ENCODE measurements at places on chromosomes 3 and 15. TPM values are rescaled to one million over a fixed set of nuclear protein-coding genes. Genes with fewer than 3 reads are reported as not detected.
A peak's percentile ranks its signal among the peaks of the same experiment; 100 is the strongest.

DNA sequence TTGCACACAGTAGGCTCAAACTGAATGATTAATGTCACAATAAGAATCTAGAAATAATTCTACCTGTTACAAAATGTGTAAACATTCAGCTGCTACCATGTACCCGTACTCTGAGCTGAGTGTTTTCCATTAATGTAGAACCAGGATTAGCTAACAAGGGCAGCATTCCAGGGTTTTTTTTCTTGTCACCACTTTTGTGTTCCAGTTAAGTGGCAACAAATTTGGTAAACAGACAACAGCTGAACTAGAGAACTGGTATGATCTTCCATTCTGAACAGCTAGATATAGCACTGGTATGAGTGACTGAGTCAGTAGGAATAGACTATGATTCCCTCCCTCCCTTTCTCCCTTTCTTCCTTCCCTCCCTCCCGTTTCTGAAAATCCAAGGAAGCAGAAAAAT is 229.4 kb downstream of the CD47 start:
- no peak for DNase-seq

GRCh38 chr3:42210726-42211125 is 55.3 kb downstream of the CCK start:
- no peak for DNase-seq

GRCh38 chr3:73516631-73517030 is 108.1 kb downstream of the PDZRN3 start:
- peak; percentile 88 for DNase-seq

GRCh38 chr3:39148435-39149058 is 4.8 kb downstream of the CSRNP1 start:
- no peak for DNase-seq

DNA sequence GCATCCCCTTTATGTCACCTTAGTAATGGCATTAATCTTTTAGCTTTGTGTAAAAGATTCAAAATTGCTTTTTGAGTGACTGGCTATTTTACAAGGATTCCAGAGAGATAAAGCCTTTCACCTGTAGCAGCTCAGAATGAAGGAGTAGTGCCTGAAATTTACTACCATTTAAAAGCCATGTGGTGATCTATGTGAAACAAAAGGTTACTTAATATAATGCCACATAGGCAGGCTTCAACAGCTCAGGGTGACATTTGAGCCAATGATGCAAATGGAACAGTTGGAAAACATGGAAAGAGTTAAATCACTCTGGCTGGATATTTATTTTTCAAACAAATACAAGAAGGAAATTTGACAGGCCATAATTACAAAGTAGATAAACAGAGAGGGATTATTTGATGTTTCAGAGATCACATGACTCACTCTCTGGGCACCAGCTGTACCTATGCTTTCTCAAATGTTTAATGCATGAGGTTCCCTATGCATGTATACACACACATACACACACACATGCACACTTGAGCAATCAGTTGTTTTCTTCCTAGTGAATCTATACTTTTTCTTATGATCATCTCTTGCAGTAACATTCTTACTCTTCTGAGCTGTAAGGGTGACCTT is 171.5 kb downstream of the ZMAT3 start:
- DNase-seq, result no peak

DNA sequence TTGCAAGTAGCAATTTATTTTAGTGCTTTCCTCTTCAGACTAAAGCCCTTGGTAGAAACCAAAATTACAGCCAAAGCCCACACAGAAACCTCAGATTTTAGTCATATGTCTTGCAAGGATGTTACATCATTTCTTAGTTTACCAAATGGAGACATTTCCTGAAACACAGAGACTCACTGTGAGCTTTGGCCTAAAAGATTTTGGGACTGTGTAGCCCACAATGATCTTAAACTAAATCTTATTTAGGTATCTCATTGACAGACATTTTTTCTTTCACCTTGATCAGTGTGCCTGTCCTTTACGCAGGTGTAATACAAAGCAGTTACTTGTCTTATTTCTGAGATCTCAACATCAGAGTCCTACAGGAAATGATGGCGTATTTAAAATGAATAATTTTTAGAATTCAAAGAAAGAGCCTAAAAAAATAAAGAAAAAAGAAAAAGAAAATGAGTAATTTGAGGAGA is 27.8 kb upstream of the AP4E1 start:
- DNase-seq, result peak; percentile 86

- no peak for DNase-seq
Measured at GRCh38 chr3:84943379-84943778, 15.4 kb upstream of the CADM2 start.

DNA sequence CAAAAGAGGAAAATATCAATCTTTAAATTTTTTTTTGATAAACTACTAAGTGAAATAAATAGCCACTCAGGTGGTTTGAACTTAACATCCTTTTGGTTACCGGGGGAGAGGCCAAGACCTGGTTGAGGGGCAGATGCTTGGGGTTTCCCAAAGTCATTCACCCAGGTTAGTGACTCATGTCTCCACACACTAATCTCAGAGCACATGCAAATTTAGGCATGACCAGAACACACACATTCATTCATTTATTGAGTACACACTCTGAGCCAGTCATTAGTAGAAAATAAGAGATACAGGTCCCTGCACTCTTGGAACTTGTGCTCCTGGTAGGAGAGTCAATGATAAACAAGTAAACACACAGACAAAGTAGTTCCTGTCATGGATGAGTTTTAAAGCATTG is 7.3 kb downstream of the ILDR1 start:
- no peak for DNase-seq

DNA sequence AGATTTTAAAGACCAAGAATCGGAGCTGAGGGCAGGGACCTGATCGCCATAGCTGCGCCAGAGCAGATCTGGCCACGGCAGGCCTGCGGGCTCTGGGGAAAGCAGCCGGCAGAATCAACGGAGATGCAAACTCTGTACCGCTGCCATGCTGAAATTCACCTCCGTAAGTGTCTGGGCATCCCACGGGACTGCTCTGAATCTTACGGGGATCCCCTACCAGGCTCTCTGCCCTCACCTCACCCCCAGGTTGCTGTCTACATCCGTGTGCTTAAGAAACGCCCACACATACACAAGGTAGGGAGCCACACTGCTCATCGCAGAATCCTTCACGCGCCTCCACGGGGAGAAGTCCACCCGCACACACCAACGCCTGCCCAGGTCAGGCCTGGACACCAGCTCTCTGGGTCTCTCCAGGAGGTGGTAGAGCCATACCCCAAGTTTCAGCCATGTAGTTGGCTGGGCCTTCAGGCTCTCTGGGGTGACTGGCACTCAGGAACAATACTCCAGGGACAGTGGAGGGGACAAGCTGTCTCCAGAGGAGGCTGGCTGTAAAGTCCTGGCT is 33.5 kb downstream of the FAM174B start:
- DNase-seq, result no peak

- peak; percentile 43 for DNase-seq
Measured at GRCh38 chr3:62151591-62151990, 221.8 kb downstream of the FEZF2 start.

GRCh38 chr3:142225885-142226215 is 465 bp upstream of the GK5 start:
- DNase-seq, result no peak

GRCh38 chr3:63557912-63558311 is 94.6 kb upstream of the SNTN start:
- DNase-seq, result no peak

DNA sequence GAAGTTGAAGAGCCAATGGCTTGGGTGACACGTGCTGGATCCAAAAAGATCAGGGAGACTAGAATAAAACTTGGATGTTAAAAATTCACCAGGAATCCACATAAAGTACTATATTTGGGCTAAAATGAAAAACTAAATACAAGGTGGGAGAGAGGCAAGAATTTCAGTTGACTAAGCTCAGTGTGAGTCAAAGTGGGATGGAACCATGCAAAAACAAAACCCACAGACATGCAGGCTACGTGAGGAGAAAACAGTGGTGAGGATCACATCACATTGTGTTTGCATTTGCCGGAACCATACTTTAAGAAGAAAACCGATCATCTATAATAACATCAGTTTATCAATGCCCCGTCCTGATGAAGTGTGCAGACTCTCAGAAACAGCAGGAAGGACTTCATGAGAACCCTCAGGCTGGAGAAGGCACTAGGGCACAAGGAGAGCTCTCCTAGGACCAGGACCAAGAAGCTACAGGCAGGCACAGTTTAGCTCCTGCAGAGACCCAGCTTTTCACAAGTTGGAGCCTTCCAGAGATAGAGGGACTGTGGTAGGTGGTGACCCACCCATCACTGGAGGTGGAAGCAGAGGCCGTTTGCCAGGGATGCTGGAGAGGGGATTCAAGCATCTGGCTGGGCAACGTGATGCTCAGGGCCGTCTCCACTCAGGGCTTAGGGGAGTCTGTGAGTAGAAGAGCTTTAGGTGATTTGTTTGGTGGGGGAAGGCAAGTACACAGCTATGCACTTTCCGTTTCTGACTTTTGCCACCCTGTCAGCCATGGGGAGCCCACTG is 29.0 kb upstream of the NR2E3 start:
- DNase-seq, result peak; percentile 79

GRCh38 chr3:53809764-53810400 is 36.3 kb downstream of the CHDH start:
- DNase-seq, result no peak

- DNase-seq, result peak; percentile 6
Measured at GRCh38 chr3:138079901-138080300, 35.5 kb downstream of the DZIP1L start.

DNA sequence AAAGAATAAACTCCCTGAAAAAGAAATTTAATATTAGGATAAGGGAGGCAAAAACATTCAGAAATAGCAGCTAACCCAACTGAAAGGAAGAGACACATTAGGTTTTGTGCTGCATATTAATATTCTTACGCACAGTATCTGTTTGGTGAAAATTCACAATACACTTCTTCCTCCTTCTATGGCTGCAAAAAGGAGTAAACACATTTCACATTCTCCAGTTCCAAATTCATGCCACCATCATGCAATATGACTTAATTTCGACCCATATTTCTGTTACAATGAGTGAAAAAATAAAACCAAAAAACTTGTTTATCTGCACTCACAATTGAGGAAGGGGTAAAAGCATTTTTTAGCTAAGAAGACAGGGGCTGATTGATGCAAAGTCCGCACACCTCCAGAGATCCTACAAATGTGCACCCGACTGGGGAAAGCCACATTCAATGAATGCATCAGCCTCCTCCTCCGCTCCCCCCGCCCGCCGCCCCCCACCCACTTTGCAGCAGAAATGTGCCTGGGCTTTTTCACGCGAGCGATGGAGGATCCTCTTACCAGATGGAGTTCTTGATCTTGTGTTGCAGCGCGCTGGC is 1.0 kb downstream of the RFX7 start:
- DNase-seq, result no peak

DNA sequence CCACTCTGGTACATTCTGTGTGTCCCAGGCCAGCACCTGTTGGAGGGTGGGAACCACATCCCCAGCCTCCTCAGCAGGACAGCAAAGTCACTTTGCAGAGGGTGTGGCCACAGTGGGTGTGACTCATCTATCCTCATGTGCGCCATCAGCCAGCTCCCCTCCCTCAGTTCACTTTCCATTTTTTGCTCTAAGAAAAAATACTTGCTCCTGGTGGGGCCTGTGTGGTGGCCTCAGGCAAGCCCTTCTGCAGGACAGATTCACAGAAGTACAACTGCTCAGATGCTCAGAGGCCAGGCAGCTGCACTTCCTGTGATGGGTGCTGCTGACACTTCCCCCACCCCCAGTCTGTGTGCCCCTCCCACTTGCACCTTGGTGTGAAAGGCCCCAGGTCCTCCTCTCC is 78.3 kb upstream of the ALDH1L1 start:
- DNase-seq, result no peak

DNA sequence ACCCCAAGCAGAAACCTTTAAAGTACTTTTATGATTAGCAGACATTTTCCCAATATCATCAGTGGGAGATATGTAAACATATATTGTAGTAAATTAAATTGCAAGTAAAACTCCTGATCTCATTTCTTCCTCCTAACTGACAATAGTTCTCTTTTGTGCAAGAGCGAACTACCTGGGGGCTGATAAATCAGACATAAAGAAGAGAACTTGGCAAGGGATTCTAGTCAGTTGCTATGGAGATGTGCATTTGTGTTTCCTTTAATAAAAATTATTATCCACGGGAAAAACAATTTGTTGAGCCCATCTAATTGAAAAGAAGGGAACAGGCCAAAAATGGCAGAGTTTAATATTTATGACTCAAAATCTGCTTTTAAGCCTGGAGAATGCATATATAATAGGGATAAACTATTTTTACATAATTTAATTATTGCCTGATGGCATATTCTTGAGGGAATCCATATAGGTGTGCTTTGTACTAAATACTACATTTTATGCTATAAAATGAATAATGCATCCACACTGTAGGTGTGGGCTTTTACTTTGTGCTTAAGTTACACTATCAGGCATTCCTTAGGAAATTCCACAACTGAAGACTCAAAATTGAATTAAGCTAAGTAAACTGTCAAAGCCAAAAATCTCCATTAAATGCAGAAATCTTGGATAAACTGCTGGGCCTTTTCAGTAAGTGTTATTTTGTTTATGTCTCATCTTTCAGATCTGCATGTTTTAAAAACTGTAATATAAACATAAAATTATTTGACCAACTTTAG is 258.1 kb downstream of the ERC2 start:
- no peak for DNase-seq

GRCh38 chr3:167355446-167355845 is 24.7 kb downstream of the ZBBX start:
- DNase-seq, result no peak

- no peak for DNase-seq
Measured at GRCh38 chr3:136925425-136926190, 32.2 kb upstream of the IL20RB start.

DNA sequence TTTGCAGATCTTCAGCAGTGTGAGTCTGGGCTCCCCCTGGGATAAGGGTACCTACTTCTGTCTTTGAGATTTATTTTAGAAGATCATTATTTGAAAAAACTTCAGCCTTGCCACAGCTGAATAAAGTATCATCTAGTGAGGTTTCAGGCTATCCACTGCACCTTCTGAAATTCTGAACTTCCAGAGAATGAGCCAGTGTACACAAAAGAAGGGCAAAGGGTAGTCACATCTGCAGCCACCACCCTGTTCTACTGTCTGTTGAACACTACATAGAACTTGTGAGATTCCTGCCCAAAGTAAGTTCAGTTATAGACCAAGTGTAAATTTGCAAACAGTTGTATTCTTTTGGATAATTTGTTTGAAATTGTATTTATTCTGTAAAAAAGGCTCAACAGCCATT is 38.0 kb upstream of the PTPN23 start:
- DNase-seq, result no peak

GRCh38 chr3:68017069-68017468 is 362.7 kb upstream of the SUCLG2 start:
- DNase-seq, result no peak

The SEMA7A gene
- polyA plus RNA-seq, result 87.3 TPM

The PPP1R14D gene
- polyA plus RNA-seq, result not detected

The NKTR gene
- polyA plus RNA-seq, result 20.0 TPM

The GPR149 gene
- not detected for polyA plus RNA-seq

The OR4F15 gene
- polyA plus RNA-seq, result not detected

The DGKG gene
- polyA plus RNA-seq, result 1.2 TPM

The COLQ gene
- 0.65 TPM for polyA plus RNA-seq

The FBXL2 gene
- 14.4 TPM for polyA plus RNA-seq

The PLAAT1 gene
- 0.73 TPM for polyA plus RNA-seq

The TRANK1 gene
- polyA plus RNA-seq, result 7.9 TPM

The CSTA gene
- 0.16 TPM for polyA plus RNA-seq

The MCF2L2 gene
- polyA plus RNA-seq, result 0.17 TPM

The SCN5A gene
- polyA plus RNA-seq, result 1.9 TPM
